ENCODE measurements at places on chromosomes 4 and X.

DNA sequence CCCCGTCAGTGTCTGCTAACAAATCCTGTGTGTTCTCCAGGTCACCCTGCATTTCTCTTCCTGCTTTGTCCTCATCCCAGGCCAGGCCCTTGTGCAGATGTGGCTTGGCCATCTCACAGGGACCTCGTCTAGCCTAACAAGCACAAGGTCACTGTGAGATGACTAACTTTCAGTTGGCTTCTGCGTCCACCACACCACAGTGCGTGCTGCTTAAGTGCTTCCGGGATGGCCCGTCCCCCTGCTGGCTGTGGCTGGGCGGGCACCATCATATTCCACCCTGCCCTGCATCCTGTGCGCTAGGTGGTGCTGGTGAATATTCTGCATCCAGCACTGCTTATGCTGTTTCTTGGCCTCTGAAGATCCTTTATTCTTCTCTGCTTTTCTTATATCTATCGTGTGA lies 33.8 kb downstream of the RBBP7 start:
- DNase-seq = peak; percentile 23

DNA sequence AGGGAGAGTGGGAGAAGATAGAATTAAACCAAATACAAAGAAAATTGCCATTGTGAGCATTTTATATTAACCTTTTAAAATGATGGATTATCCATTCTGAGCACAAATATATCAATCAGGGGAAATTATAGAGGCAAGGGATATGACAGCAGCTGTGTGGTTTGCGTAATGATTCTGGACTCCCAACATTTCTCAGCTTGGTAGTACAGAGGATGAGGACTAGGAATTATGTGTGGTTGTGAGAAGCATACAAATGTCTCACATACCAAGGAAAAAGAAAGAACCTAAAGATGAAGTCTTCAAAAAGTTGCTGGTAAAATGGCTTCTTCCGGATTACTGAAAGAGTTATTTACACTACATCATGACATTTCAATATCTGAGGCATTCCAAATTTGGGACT lies 674.6 kb upstream of the NR3C2 start:
- no peak for DNase-seq

DNA sequence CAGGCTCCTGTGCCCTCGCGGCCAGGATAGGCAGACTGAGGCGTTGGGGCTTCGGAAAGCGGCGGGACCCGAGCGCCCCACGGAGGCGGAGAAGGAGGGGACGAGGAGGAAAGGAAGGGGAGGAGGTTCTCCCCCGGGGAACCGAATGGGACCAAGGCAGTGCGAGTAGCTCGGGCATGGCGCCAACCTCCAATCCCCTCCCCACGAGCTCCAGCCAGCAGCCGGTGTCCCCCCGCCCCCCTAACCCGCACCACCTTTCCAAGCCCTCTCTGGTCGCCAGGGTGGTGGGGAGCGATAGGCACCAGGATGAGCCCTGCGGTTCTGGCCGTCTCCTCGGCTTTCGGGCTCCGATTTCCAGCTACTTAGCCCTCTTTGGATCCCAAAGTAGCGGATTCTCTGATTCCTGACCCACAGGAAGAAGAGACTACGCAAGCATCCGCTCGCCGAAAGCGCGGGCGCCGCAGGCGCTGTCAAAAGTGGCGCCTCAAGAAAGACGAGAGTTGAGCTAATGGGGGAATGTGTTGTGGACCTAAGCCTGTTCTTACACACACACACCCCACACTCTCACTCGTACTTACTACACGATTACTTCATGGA lies 15.2 kb upstream of the ZIC3 start:
- DNase-seq = no peak

GRCh38 chr4:187127456-187127855 lies 403.8 kb upstream of the FAT1 start:
- DNase-seq = no peak

DNA sequence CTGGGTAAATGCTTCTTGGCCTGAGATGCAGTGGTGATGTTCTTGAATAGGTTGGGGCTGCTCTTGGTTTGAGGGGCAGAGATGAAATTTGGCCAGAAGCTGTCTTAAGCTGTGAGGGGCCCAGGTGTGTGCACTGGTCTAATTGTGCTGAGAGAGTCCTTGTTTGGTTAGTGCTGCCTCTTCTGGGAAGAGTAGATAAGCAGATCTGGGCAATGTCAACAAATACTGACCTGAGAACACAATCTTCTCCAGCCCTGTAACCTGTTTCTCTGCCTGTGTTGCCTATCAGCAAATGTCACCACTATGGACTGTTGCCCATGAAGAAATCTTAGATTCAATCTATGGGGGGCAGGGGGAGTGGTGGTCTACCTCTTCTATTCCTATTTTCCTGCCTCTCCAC lies 17.2 kb upstream of the USP27X start:
- DNase-seq = no peak

DNA sequence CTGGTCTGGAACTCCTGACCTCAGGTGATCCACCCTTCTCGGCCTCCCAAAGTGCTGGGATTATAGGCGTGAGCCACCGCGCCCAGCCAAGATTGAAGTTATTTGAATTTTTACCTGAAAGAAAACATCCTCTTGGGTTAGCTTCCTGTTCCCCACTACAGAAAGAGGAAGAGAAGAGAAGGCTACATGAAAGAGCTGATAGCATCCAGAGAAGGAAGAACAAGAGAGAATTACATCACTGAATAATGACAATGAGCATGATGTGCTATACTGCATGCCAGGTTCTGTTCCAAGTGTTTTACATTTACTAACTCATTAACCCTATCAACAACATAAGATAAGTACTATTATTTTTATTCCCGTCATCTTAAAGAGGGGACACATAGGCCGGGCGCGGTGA lies 11.5 kb upstream of the TBC1D1 start:
- no peak for DNase-seq

DNA sequence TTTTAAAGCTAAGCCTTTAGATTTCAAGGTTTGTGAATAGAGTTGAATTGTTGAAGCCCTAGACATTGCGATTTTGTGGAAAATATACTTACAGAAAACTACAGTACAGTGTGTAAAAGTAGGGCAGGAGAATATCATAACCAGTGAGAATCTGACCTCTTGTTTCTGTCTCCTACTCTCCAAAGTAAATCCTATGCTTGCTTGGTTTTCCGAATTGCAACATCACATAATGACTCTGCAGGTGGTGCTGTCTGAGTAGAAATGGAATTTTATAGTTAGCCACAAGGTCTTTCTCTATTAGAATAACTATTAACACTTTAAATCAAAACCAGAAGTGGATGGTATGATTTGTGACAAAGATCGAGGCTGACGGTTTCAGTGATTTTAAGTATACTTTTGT lies 505.6 kb downstream of the RAPGEF2 start:
- DNase-seq = no peak

DNA sequence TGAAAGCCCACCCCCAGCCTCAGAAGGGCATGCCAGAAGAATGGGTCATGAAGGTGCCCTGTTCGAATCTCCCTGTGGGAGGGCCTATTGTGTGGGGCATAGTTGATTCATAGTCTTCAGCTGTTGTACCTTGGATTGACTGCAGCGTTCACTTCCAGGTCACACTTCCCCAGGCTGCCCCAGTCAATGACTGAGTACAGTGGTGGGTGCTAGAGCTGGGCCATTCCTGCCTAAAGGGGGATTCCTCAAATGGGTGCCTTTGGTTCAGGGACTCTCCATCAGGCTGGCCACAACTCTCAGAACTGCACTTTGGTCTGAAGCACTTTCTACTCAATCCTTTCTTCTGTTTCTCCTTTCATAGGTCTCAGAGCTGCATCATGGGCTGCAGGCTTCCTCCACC lies 35.0 kb upstream of the RASGEF1B start:
- DNase-seq = no peak

- peak; percentile 45 for DNase-seq
These were observed 34.1 kb upstream of the HHIP start for GRCh38 chr4:144611850-144612249.

DNA sequence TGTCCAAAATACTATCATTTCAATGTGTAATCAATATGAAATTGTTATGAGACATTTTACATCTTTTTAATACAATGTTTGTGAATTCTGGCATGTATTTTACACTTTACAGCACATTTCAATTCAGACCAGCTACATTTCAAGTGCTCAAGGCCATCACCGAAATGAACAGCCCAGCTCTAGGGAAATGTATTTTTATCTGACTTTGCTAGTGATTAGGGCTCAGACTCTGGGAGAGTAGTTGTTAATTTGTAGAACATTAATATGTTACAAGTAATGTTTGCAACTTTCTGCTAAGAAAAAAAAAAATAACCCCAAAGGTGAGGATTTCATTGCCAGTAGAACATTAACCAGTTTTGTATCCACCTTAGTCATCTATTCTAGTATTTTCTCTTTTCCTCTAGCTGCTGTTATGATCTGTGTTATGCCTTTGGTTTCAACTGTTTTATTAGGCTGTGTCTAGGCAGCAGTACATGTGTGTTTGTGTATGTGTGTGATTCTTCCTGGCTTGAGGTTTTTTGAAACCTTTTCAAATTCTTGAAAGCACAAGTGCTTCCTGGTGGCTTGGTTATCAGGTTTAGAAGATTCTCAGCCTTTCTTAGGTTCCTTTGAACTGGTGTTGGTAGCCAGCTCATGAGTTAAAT lies 125.9 kb downstream of the NSUN7 start:
- DNase-seq = no peak

DNA sequence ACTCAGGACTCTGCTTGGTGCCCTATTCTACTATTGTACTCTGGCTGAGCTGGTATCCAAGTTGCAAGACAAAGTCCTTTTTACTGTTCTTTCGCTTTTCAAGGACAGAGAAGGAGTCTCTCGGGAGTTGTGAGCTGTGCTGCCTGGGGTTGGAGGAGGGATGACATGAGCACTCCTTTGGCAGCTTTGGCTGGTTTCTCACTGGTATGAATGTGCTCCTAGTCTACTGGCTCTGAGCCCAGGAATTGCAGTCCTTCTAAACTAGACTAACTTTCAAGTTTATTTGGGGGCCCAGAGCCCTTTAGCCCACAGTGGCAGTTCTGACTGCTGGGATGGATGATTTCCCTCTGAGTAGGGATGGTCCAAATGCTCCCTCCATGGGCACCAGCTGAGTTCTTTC lies 997.1 kb downstream of the RAB28 start:
- no peak for DNase-seq

DNA sequence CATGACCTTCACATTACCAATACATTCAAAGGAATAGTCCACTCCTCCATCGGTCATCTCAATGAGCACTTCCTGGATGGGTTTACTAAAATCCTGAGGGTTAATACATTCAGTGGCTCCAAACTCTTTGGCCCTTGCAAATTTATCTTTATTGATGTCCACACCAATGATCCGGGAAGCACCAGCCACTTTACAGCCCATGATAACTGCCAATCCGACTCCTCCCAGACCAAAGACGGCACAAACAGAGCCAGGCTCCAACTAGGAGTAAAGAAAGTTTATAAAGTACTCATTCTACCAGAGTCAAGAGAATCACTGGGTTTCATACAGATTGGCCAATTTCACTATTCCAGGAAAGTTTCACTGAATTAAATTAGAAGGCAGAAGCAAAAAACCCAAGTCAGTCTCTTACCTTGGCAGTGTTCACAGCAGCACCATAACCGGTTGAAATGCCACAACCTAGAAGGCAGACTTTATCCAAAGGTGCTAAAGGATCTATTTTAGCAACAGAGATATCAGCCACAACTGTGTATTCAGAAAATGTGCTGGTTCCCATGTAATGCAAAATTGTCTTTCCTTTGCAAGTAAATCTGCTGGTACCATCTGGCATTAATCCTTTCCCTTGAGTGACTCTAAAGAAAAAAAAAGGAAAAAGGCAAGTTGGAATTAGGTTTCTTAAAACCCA lies 12.2 kb downstream of the ADH5 start:
- DNase-seq = no peak

GRCh38 chr4:94559351-94559806 lies 107.6 kb downstream of the PDLIM5 start:
- DNase-seq = peak; percentile 61

DNA sequence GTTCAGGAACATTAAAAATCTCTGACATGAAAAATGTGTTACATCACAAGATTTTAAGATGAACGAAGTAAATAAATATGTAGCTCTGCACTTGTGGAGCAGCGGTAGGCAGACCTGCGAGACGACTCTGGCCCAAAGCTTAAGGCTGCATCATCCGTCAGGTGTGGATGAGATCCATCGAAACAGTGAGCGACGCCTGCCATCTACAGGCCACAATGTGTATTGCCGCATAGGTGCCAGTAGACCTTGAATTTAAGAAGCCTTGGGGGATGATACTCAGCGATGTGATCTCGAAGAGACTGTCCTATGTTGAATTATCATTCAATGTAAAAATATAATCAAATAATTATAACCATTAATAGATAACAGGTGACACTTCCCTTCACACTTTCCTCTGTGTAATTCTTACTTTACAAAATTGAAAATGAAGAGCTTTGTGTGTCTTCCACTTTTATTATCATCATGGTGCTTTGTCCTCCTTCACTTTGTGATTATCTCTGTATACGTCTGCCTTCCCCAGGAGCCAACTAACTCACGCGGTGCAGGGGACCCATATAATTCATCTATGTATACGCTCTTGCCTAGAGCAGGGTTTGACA lies 851.0 kb downstream of the RAB28 start:
- DNase-seq = peak; percentile 56

DNA sequence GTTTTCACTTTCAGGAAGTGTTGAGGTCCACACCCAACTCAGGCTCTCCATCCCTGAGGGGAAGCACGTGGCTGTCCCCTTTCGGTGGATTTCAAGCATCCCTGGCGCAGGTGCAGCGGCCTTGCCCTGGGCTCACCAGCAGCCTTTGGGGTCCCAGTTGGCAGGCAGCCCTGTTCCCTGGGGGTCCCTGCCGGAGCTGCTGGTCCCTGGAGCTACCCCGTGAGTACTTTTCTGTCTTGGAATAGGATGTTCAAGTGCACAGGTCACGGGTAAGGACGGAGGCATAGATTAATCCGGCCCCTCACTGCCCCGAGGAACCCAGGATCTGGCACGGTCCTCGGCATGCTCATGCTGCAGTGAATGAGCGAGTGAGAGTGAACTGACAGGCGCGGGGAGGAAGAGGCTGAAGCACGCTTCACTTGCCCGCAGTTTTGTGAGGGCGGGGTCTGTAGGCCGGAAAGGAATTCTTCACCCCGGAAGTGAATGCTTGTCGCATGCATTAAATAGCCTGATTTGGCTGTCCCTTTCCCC lies 117.2 kb upstream of the FAT1 start:
- DNase-seq = peak; percentile 13

GRCh38 chrX:152895121-152895520 lies 2.7 kb upstream of the ZNF185 start:
- DNase-seq = no peak

DNA sequence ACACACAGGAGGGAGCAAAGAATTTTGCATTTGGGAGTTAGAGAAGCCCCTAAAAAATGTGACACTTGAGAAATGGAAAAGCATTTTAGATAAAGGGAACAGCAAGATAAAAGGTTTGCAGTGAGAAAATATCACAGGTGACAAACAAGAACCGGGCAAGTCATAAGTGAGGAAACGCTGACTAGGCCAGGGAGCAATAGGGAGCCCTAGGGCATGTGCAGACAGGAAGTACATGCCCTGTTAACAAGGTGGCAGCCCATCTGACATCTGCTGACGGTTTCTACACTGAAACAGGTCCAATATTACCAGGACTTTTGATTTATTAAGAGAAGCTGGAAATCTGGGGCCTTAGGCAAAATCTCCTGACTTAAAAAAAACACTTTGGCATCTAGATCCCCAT lies 4.0 kb upstream of the IL13RA1 start:
- no peak for DNase-seq
